Stimulated activated CD4-positive, alpha-beta T cell treated with anti-CD3 and anti-CD28 coated beads, TNF-alpha, amount 100 ng/mL, for 4 hours (primary cell): ENCODE measurements at places on chromosomes 12 and 14.

DNA sequence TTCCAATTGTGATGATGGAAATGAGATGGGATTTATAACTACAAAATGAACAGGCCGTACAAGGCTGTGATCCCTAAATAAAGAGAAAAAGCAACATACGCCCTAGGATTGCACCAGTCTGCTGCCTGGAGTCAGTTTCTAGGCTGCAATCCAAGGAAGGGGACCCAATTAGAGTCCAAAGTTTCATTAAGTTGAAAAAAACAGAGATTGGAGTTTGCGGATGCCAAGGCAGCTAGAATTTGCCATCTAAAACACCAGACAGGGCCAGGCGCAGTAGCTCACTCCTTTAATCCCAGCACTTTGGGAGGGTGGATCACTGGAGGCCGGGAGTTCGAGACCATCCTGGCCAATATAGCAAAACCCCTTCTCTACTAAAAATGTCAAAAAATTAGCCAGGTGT lies 661.0 kb downstream of the RPS29 start:
- DNase-seq, result no peak

DNA sequence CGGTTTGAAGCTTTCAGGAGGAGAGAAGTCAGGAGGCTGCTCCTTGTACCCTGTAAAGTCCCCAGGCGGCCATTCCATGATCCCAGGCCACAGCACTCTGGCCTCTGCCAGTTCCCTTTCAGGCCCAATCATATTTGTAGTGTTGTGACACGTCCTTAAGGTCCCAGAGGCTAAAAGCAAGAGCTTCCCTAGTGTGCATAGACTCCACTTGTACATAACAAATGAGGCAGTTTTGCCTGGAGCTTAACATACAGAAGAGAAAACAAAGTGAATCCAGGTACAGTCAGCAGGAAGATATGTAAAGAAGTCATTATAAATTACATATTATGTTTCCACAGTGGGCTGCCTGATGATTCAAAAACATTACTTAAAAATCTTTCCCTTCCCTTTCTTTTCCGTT lies 81.1 kb upstream of the RPH3A start:
- DNase-seq, result no peak

DNA sequence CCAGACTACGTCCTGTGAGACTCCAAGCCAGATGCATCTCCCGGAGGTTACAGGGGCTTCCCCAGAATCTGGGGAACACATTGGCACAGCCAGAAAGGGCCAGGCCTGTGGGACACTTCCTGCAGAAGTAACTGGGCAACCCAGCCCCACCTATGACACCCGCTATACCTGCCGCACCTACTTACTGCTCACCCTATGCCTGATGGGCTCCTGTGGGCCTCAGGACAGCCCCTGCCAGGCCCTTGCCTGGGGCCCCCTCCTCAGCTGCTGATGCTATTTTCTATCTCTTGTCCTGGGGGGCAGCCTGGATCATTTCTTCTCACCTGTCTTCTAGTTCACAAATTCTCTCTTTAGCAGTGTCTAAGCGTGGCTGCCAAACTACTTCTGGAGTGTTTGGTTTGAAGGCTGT lies 28.7 kb downstream of the JAG2 start:
- DNase-seq, result no peak

GRCh38 chr14:105268736-105269354 lies 20.5 kb downstream of the BTBD6 start:
- DNase-seq, result no peak

GRCh38 chr12:26580619-26581018 lies 252.4 kb downstream of the ITPR2 start:
- no peak for DNase-seq

- DNase-seq, result no peak
These were observed 2.0 kb upstream of the KRT4 start for GRCh38 chr12:52815676-52816588.

GRCh38 chr12:50519353-50519752 lies 14.6 kb downstream of the DIP2B start:
- DNase-seq, result no peak

- DNase-seq, result no peak
These were observed 525.1 kb downstream of the DIO2 start for GRCh38 chr14:79686196-79686595.

DNA sequence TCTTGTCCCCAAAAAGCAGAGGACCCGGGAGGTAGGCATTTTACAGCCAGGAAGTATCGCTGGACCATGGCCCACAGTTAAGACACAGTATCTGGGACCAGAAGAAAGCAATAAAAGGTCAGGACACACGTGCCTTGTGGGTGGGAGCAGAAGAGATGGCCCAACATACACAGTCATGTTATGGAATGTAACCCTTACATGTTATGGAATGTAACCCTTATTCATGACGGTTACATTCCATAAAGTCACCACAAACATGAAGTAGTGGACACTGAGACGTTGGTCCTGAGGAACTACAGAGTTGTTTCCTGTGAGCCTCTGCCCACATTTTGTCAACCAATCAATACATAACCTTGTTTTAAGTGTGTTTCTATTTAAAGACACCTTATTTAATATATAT lies 285.6 kb upstream of the FKBP4 start:
- no peak for DNase-seq

DNA sequence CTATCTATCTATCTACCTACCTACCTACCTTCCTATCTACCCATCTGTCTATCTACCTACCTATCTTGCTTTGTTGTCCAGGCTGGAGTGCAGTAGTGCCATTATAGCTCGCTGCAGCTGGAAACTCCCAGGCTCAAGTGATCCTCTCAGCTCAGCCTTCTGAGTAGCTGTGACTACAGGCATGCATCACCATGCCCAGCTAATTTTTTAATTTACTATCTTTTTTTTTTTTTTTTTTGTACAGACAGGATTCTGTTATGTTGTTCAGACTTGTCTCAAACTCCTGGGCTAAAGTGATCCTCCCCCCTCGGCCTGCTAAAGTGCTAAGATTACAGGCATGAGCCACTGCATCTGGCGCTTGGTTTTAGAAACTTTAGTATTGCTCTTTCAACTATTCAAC lies 762.4 kb downstream of the SLC6A15 start:
- DNase-seq, result no peak

DNA sequence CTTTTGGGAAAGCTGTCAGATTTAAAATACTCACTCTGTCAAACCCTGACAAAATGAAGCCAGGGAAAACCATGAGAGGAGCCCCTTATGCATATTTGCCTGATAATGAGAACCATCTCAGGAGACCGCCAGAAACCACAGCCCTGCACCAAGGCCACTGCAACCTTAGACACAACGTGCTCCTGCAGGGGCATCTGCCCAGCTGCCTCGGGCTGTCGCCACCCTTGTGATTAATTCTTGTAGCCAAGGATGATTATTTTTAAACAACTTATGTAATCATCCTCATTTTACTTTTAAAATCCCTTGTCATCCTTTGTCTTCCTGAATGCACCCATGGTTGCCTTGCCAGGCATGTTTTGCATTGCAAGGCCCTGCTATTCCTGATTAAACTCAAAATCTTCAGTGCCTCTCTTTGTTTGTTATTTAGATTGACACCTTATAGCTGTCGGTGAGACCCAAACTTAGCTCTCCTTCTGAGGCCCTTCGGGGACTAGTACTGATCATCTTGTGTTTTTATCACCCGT lies 766.4 kb upstream of the TMEM132C start:
- no peak for DNase-seq

DNA sequence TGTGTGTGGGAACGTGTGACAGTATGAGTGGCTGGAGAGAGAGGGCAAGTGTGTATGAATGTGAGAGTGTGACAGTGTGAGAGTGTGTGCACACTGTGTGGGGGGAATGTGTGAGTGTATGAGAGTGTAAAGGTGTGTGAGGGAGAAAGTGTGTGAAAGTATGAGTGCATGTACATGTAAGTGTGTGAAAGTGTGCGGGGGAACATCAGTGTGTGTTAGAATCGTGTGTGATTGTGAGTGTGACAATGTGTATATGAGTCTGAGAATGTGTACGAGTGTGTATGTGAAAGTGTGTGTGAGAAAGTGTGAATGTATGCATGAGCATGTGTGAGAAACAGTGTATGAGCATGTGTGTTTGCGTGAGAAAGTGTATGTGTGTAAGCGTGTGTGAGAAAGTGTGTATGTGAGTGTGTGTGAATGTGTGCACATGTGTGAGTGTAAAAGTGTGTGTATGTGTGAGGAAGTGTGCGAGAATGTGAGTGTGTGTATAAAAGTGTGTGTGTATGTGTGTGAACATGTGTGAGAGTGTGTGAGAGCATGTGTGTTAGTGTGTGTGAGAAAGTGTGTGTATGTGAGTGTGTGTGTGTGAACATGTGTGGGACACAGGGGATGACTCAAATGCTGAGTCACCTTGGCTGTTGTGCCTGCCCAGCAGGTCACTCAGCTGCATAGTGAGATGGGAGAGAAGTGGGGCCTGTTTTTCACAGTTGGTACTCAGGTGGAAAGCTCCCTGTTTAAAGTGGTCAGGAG lies 220.5 kb upstream of the TBX3 start:
- no peak for DNase-seq

GRCh38 chr12:55712700-55713415 lies 3.0 kb upstream of the BLOC1S1 start:
- DNase-seq, result no peak
